ENCODE measurements at places on chromosomes 16 and 17.

DNA sequence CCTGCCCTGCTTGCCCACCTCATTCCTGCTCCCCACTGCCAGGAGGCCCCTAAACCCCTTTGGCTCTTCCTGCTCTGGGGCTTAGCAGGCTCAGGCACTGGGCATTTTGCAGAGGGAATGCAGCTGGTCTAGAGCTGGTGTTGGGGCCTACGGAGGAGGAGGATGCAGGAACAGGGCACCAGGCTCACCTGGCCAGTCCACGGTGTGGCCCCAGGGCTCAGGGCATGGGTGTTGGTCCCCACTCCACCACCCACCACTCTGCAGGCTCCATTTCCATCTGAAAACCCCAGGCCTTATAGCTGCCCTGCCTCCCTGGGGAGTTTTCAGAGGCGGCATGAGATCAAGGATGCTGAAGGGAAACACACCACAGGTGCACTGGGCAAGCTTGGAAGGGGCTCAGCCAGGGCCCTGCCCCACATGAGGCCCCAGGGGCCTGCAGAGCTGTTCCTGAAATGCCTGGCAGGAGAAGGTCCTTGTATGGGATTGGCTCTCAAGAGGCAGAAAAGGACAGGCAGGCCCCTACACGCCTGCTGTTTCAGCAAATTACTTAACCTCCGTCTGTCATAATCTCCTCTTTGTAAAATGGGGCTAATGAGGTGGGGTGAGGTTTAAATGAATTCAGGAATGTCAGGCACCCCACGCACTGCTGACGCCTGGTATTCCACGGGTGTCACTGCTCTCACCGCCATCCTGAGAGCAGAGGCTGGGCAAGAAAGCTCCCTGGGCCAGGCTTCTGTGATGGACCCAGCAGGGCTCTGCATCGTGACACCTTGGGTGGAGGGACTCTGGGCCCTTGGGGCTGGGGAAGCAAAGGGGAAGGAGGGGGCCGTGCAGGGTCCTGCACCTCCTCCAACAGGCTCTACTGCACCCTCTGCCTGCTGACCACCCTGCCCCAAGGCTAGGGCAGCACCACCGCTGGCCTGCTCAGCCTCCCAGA is 9.3 kb downstream of the SLC47A2 start:
- peak; percentile 10 for DNase-seq

DNA sequence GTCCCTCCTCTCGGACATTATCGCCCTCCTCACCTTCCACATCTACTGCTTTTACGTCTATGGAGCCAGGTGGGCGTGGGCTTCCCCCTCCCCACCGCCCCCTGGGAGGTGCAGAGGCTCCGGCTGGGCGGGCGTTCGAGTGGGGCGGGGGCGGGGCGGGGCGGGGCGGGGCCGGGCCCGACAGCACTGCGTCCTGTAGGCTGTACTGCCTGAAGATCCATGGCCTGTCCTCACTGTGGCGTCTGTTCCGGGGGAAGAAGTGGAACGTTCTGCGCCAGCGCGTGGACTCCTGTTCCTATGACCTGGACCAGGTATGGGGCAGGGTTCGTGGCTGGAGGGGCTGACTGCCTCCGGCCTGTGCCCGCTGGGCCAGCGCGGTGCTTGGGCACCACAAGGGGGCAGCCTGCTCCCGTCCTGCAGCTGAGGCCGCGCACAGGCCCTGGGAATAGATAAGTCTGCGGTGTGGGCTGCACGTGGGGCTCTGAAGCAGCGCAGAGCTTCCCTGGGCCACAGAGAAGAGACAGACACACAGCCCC is 9.2 kb downstream of the PIGQ start:
- DNase-seq: peak; percentile 73

DNA sequence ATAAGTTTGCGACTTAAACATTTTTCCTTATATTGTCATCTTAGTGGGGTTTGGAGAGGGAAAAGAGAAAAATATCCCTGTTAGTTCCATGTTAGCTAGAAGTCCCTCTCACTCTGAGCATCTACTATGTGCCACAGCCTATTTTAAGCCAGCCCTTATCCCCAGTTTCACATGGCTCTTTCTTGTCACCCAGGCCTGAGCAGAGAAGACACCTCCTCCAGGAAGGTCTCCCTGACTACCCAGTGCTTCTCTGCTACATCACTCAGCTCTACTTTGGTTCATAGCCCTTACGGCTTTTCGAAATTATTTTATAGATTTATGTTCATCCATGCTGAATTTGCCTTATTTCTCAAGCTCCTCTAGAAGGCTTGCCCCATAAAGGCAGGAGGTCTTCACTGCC is 7.2 kb upstream of the MAP2K3 start:
- no peak for DNase-seq

DNA sequence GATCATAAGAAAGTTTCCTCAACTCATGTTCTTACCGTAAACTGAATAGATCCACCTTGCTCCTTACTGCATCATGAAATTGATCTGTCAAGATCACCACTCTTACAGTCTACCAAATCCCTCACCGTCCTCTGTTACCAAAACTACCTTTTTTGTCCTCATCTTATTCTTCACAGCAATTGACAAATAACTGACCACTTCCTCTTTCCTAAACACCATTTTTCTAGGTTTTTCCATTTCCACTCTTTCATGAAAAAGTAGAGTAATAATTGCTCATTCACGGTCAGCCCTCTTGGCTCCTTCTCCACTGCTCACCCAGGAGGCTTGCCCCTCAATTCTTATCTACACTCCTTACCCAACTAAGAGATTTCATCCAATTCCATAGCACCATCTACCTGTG is 44.9 kb downstream of the ABCA5 start:
- no peak for DNase-seq

GRCh38 chr17:7238420-7239090 is 702 bp downstream of the PHF23 start:
- DNase-seq: no peak

- DNase-seq: no peak
Measured at GRCh38 chr16:1034230-1035065, 38.1 kb upstream of the SSTR5 start.

GRCh38 chr16:10951026-10951425 is 6.7 kb downstream of the CLEC16A start:
- DNase-seq: no peak

GRCh38 chr17:56822725-56823124 is 11.0 kb downstream of the C17orf67 start:
- DNase-seq: no peak

- DNase-seq: peak; percentile 23
Measured at GRCh38 chr17:40953881-40954280, 12.9 kb downstream of the KRT39 start.

- peak; percentile 73 for DNase-seq
Measured at GRCh38 chr16:2450535-2450934, 9.4 kb upstream of the TEDC2 start.

DNA sequence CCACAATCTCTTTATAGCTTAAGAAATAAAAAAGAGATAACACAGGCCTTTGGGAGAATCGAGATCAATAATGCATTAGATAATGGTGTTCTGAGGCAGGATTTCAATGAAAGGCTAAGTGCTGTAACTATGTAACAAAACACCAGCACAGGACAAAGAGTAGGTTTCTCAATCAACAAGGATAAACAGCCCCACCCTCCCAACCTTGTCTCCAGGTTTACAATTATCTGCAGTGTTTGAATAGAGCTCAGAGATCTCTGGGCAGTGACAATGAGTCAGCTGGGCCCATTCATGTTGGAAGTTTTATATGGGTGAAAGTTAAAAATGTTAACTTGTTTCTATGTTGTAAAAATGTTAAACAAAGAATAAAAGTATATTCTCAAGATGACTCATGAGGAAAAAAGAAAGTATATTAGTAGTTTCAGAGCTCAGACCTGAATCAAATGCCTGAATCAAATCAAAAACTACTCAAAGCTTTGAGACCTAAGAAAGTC is 17.0 kb upstream of the KRT20 start:
- no peak for DNase-seq

GRCh38 chr16:642189-643049 is 791 bp downstream of the MCRIP2 start:
- peak; percentile 85 for DNase-seq

- no peak for DNase-seq
Measured at GRCh38 chr17:19567216-19568015, 33.8 kb downstream of the SLC47A1 start.

- no peak for DNase-seq
Measured at GRCh38 chr17:79702034-79702433, 28.7 kb upstream of the ENPP7 start.

DNA sequence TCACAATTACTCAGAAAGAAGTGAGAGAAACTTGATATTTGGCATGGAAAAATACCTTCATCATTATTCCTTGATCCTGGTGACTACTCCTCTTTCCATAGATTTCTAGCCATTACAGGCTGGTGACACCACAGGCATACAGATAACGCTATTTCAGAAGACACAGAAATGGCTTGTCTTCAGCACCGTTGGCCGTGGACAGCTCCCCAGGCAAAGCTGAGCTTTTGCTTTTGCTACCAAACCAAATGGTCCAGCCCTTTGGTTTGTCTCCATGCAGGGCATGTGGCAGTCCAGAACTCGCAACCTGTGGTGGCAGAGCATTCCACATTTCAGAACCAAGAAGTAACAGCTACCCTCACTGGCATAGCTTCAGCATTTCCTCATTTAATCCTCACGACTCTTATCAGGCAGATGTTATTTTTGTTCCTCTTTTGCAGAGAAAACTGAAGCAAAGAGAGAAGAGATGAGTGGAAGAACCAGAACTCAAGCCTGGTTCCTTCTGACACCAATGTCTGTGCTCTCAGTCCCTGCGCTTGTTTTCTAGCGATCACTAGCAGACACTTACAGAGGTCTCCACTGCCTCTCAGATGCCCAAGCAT is 55.5 kb downstream of the HS3ST4 start:
- peak; percentile 16 for DNase-seq

- no peak for DNase-seq
Measured at GRCh38 chr17:9364837-9365430, 210.7 kb downstream of the STX8 start.

DNA sequence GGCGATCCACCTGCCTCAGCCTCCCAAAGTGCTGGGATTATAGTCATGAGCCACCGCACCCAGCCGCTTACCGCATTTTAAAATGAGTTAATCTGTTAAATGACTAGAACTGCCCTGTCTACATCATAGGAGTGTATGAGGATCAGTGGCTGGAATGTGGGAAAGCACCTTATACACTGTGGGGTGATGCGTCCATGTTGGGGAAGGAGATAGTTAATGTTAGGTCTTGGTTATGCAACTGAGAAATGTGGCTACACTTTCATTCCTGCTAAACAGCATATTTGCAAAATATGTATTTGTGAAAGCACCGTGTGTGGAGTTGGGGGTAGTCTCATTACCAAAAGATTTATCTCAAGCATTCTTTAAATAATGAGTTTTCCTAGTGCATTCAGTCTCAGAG is 107.6 kb downstream of the SPACA3 start:
- no peak for DNase-seq

- DNase-seq: no peak
Measured at GRCh38 chr16:83338941-83339340, 468.8 kb upstream of the HSBP1 start.

DNA sequence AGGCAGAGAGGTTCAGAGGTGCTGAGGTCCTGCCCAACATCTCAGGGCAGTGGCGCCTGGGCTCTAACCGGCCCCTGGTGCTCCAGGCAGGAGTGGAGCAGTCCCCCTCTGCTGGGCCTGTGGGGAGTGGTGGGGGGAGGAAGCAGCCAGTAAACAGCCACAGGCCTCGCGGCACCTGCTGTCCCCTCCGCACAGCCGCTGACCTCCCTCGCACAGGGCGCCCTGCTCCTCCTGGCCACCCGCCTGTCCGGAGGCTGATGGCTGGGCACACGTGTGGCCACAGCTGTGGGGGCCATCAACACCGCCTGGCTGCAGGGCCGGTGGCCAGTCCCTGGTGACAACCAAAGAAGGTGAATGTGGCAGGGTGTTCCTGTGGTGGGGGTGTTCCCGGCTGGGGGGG is 36.8 kb upstream of the PABPN1L start:
- DNase-seq: no peak

GRCh38 chr17:14752011-14752410 is 451.1 kb downstream of the HS3ST3B1 start:
- DNase-seq: no peak

GRCh38 chr17:78013683-78014467 is 55.4 kb downstream of the TNRC6C start:
- DNase-seq: peak; percentile 77

- DNase-seq: no peak
Measured at GRCh38 chr17:67217446-67217845, 27.6 kb downstream of the HELZ start.

GRCh38 chr17:798246-798645 is 16.1 kb downstream of the MRM3 start:
- no peak for DNase-seq

- no peak for DNase-seq
Measured at GRCh38 chr17:40112718-40113109, 9.1 kb upstream of the MSL1 start.

GRCh38 chr17:79930877-79931816 is 91.9 kb upstream of the CBX4 start:
- no peak for DNase-seq

- no peak for DNase-seq
Measured at GRCh38 chr17:39674702-39675389, 6.6 kb downstream of the PNMT start.

- no peak for DNase-seq
Measured at GRCh38 chr16:13113741-13114140, 212.3 kb downstream of the SHISA9 start.

- no peak for DNase-seq
Measured at GRCh38 chr16:895371-895770, 75.4 kb downstream of the LMF1 start.

GRCh38 chr17:40343219-40344119 is 21.1 kb downstream of the GJD3 start:
- DNase-seq: no peak

DNA sequence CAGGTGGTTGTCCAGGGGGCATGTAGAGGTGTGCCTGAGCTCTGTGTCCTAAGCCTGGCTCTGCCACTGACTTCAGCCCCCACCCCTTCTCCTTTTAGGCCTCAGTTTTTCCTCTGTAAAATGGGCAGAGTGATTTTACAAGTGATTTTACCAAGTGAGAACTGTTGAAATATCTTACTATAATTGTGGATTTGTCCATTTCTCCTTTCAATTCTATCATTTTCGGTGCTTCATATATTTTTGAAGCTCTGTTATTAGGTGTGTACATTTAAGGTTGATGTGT is 21.7 kb upstream of the HOXB9 start:
- DNase-seq: no peak
